ENCODE measurements at places on chromosomes 3 and 15.
A peak's percentile ranks its signal among the peaks of the same experiment; 100 is the strongest.

DNA sequence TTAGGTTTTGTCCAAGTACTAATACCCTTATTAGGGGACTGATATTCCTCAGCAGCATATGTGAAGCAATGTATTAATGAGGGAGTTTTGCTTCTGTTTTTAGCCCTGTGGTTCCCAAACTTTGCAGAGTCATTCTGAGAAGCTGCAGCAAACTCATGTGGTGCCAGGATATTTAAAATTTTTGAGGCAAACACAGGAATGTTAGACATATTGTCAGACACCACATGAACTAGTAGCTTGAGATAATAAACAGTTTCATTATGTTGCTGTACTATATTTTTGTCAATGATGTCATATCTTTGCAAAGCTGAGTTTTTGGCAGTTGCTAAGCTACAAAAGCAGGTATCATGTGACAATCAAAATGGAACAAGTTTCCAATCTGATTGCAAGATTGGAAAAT, 36.6 kb downstream of the ATP6V1A start:
- no peak for DNase-seq

DNA sequence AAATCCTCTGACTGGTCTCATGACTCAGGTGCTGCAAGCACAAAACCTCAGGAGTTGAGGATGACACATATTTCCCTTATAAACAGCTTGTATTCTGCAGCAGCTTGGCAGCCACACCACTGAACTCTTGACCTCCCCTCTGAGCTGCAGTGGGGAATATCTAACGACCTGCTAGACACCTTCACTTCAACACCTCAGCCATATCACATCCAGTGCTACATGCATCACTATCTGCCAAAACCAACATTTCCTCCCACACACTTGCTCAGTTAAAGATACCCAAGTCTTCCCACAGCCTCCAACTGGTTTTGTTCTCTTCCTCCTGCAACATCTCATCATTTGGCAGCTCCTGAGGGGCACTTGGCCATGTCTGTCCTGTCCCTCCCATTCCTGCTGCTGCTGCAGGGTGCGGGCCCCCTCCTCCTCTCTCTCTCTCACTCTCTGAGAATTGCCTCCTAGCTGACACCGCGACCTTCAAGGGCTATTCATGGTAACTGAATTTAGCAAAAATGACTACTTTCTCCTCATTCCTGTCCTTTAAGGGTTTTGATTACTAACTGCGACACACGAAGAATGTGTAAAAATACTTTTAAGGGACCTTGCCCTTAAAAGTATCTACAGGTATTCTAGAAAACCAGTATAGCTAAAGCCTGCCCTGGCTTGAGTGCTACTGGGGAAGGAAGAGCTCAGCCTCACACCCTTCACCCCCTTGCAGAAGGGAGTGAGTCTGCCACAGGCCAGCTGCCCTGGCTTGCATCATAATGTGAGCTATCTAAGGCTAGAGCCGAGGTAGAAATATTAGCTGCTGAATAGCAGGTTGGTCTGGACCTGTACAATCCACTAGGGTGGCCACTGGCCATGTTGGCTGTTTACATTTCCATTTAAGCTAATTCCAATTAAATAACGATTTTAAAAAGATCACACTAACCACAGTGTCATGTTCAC, 5.0 kb upstream of the CCR9 start:
- DNase-seq: peak; percentile 42

GRCh38 chr3:79367066-79367465, 400.7 kb downstream of the ROBO1 start:
- no peak for DNase-seq

DNA sequence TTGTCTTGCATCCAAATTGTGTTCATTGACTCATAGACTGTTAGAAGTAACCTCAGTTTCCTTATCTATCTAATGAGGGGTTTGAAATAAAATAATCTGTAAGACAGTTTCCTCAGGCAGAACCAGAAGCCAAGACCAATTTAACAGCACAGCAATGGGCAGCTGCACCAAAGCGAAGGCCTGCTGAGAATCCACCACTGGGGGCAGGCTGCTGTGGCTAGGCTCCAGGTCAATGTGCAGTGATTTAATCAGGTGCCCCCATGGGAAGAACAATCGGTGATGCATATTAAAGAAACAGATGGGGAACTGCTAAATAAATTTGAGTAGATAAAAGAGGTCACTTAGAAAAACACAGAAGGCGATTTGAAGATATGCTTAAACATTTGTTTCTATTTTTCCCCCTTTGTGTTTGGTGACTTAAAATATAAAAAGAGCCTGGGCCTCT, 28.0 kb upstream of the TMOD3 start:
- no peak for DNase-seq

GRCh38 chr3:122030381-122031122, 8.5 kb upstream of the ILDR1 start:
- no peak for DNase-seq

GRCh38 chr3:101954936-101955335, 105.6 kb downstream of the NFKBIZ start:
- no peak for DNase-seq

DNA sequence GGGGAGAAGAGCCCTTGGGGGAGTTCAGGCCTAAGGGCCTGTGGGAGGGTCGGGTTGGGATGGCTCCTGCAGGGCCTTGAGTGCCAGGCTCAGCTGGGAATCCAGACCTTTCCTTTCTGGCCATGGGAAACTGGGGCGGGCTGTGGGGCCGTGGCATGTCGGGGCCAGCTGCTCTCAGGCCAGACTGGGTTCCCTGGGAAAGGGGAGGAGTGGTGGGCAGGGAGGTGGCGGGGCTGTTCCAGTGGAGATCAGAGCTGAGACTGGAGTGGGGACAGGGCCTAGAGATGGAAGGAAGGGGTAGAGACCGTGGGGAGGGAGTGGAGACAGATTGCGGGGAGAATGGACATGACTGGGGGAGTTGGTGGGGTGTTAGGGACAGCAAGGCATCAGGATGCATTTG, 20.3 kb downstream of the FBLN2 start:
- no peak for DNase-seq

GRCh38 chr15:29925227-29926082, 103.2 kb upstream of the TJP1 start:
- DNase-seq: peak; percentile 17

- DNase-seq: no peak
Observed at GRCh38 chr3:46690798-46691197, 2.7 kb downstream of the ALS2CL start.

GRCh38 chr3:64187065-64187959, 38.0 kb downstream of the PRICKLE2 start:
- DNase-seq: no peak

GRCh38 chr15:74793135-74794028, 11.5 kb downstream of the CSK start:
- DNase-seq: no peak

DNA sequence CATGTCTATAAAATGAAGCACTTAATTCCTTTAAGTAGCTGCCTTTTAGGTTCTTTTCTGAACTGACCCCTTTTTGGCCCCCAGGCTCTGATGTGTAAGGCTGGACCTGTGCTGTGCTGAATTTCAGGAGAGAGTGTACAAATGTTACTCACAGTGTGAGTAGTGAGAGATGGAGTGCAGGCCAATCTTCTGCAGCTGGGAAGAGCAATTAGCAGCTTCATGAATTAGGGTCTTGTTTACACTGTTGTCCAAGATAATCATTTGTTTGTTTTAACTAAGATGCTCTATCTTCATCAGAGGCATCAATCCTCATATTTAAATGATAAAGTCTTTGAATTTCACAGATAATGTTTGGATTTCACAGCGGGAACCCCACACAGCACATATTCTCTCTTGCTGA, 19.4 kb downstream of the ARPP21 start:
- DNase-seq: no peak

DNA sequence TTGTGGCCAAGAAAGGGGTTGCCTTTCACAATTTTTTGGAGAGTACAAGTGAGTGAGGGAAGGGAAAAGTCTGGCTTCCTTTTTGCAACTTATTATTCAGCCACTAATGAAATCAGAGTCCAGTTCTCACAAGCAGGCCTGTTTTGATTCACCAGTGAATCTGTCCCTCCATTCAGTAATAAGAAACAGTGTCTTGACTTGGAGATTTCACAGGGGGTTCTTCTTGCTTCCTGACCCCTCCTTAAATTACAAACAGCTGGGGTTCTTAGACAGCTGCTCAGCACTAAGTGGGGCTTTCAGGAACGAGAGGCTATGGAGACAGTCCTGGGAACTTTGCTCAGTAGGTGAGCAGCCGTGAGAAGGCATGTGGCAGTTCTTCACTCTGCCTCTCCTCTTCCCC, 24.5 kb downstream of the SEMA3G start:
- no peak for DNase-seq

- no peak for DNase-seq
Observed at GRCh38 chr3:151732861-151733260, 866 bp upstream of the AADACL2 start.

DNA sequence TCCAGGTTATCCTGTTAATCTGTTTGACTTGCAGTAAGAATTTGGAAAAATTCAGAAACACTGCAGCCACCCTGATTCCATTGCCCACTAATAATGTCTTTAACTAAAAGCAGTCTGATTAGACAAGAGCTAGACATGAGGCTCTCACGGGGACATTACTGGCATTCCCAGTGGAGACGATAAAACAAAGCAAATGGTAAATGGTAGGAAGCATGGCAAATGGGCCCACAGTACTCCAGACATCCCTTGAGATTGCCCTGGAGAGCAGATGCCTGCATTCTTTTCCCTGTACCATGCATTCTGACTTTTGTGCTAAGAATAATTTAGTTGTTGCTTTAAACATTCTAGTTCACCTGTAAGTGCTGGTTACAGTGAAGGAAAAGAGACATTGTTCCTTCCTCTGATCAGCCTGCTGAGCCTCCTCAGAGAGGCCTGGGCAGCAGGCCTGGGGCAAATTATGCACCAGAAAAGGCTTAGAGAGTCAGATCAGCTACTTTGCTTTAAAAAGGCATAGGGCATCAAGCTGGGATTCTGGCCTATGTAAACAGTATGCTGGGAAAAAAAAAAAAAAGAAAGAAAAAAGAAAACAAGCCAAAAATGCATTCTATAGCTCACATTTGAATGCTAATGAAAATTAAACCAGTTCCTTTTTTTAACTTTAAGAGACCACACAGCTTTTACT, 204.6 kb downstream of the GABRG3 start:
- no peak for DNase-seq

GRCh38 chr3:113751141-113751540, 4.3 kb downstream of the ATP6V1A start:
- no peak for DNase-seq

DNA sequence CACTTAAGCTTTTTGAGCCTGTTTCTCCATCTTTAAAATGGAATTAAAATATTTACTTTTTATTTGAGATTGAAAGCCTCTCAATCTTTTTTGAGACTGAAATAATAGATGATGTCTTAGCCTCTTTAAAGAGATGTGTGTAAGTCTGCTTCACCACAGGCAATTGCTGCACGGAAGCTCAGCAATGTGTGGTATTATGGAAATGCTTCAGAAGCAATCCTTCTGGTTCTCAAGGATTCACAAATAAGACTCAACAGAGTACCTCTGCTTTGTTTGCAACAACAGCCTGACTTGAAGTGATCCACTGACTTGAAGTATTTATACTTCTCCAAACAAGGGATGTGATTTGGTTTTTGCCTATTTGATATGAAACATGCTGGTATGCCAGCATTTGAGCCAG, 332.0 kb upstream of the RASGRP1 start:
- no peak for DNase-seq

GRCh38 chr3:60351481-60351880, 899.8 kb downstream of the FHIT start:
- no peak for DNase-seq

DNA sequence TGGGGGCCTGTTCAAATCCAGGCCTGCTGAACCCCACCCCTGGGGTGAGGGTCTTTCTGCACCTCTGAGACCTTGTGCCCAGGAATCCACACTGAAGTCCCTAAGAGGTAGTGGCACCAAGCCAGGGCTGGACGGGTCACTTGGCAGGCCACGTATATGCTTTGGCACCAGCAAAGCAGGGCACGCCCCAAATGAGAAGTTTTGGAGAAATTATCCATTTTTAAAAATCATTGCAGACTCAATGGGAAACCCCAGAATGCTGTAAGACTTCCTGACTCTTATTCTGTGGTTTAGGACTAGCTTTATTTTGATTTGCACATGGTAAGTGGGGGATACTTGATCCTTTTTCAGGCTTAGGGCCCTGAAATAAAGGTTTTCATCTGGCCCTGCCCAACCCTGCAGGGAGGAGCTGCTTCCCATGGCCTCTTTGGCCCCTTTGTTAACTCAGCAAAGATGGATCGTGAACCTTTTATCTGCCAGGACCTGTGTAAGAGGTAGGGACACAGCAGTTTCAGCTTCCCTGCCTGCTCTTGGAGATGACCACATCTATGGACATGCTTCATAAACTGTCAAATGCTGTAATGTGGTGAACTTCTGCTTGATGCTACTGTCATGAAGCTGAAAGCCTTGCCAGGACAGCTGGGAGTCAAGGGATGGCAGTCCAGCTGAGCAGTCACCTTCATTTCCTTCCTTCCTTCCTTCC, 88.0 kb downstream of the HMG20A start:
- no peak for DNase-seq

DNA sequence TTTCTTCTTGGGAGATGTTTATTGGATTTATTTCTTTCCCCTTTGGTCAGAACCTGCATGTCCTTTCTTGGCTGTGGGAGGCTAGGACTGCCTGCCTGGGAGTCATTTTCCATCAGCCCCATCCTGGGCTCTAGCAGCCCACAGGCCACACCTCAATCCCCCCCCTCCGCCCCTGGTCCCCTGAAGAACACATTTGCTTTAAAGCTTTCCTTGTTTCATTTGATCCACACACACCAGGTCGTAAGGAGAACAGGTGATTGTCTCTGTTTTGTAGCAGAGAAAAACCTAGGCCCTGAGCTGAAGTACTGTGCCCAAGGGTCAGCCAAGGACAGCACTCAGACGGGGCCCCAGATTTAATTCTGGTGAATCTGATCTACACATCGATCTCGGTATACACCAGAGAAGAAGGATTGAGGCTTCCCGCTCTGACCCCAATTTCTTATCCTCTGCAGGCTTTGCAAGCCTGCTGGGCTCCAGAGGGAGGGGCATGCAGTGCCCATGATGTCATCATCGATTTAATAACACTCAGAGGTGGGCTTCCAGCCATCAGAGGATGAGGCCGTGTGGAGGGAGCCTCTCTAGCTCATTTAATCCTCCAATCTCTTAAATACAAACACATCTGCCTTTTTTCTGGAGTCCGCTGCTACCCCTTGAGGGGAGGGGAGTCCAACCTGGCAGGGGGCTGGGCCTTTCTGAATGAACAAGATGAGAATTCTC, 1.7 kb upstream of the CLN6 start:
- no peak for DNase-seq

DNA sequence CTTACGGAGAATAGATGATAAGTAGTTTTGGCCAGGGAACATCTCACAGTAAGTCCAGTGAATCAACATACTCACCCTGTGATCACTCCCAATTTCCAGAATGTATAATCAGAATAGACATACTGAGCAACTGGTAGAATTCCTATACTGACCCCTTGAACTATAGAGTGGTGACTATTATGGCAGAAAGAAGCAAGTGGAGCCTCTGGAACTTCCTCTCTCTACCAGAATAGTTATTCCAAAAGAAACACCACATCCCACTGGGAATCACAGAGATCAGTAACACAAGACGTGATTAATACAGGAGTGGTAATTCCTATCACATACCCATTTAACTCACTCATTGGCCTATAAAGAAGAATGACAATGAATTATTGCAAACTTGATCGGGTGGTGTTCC, 50.1 kb upstream of the TRIM42 start:
- no peak for DNase-seq

- DNase-seq: no peak
Observed at GRCh38 chr15:44501768-44502366, 35.1 kb upstream of the EIF3J start.

GRCh38 chr3:16982460-16982859, 97.7 kb downstream of the PLCL2 start:
- DNase-seq: no peak
